Suppressor macrophage treated with lipopolysaccharide for 4 hours (primary cell): ENCODE measurements at places on chromosomes 7 and 10.

GRCh38 chr7:32023376-32023775 lies 46.8 kb downstream of the PDE1C start:
- no peak for DNase-seq

- peak; percentile 58 for DNase-seq
Observed at GRCh38 chr10:62456611-62457101, 82.5 kb downstream of the ZNF365 start.

DNA sequence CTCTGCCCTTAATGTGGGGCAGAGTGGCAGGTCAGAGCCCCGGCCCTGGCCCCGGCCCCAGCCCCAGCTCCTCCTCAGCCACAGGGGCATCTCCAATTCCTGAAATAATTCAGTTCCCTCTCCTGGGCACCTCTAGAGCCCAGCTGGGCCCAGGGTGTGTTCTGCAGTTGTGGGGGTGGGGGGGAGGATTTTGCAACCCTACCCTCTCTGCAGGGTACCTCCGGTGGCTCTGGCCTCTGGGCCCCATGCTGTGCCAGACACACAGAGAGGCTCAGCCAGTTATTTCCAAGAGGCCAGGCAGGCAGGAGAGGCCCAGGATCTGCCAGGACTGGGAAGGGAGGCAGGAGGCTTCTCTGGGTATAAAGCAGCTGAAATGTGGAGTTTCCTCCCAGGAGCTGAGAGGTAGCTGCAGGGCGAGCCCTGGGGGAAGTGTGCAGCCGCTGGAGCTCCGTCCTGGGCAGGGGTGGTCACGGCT lies 47.9 kb downstream of the PWWP2B start:
- no peak for DNase-seq

- DNase-seq, result peak; percentile 88
Observed at GRCh38 chr10:74227697-74228424, 76.8 kb downstream of the ADK start.

DNA sequence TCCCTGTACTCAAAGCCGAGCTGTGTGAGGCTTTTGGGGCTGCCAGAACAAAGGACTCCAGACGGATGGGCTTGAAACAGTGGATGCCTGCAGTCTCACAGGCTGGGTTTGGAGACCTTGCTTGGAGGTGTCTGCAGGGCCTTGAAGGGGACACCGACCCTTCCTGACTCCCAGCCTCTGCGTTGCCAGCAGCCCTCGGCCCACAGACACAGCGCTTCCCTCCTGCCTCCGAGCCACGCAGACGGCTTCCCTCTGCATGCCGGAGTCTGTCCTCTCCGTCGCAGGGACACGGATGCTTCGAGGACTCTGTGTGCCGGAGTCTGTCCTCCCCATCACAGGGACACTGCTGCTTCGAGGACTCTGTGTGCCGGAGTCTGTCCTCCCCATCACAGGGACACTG lies 524.7 kb downstream of the DNAJB6 start:
- no peak for DNase-seq

- no peak for DNase-seq
Observed at GRCh38 chr7:124033095-124033806, 384 bp upstream of the TMEM229A start.

DNA sequence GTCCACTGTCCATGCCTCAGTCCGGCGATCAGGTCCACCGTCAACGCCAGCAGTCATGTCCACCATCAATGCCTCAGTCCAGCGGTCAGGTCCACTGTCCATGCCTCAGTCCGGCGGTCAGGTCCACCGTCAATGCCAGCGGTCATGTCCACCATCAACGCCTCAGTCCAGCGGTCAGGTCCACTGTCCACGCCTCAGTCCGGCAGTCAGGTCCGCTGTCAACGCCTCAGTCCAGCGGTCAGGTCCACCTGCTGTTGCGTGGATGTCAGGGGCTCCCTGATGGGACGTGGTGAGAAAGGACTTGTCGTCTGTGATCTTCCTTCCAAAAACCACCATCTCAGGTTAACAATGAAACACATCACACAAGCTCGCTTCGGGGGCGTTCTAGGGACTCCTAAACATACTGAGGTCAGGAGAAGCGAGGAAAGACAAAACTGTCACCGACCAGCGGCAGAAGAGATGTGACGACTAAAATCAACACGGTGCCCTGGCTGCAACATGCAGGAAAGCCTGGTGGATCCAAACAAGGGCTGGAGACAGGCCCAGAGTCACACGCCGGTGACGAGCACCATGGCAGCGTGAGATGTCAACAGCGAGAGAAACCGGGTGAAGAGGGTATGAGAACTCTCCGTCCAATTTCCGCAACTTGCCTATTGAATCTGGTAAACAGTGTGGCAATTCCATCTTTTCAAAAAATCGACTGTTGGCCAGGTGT lies 264.2 kb downstream of the MAD1L1 start:
- DNase-seq, result no peak

DNA sequence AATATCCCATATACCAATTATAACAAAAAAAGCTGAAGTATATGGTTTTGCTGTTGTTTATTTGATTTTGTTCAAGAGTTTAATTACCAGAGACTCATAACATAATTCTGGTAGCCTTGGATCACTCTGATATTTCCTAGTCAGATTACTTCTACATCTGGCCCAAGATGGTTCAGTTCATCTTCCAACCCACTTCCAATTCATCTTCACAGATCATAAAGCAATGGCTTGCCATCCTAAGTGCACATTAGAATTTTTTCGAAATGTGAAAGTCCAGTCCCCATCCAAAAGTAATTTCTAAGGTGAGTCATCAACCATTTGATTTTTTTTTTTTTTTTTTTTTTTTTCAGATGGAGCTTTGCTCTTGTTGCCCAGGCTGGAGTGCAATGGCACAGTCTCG lies 8.0 kb upstream of the HIBADH start:
- DNase-seq, result no peak
